GDM1 (cell line): ENCODE measurements at places on chromosomes 5 and 9.

DNA sequence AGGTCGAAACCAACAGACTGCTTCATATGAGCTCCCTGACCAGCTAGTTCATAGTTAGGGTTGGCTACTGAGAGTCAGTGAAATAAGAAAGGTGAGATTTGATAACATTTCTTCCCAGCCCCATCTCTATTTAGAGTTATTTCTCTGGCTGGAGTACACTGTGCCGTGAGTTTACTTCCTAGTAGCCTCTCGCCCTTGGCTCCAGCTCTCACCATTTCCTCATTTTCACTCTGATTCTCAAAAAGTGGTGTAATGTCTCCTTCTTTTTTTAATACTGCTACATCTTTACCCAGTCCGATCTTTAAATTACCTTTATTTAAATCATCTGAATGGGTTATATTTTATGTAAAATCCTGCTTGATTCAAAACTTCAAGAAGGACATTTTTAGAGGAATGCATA, 100.4 kb upstream of the FAM174A start:
- no peak for DNase-seq

DNA sequence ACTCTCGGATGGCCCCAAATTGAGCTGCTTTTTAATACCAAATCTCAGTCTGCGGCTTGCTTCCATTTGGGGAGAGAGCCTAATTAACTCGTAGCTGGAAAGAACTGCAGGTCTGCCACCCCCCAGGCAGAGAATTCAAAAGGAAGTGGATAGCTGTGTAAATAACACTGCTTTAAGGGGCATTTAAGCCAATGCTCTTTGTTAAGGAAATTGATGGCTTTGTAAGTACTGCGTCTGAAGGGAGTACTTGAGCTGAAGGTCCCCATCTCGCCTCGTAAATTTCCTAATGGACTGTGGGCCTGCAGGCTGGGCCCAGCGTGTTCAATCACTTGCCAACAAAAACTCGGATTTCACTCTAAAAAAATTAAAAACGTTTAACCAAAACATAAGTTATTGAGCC, 132.7 kb downstream of the PAPPA start:
- DNase-seq: no peak

DNA sequence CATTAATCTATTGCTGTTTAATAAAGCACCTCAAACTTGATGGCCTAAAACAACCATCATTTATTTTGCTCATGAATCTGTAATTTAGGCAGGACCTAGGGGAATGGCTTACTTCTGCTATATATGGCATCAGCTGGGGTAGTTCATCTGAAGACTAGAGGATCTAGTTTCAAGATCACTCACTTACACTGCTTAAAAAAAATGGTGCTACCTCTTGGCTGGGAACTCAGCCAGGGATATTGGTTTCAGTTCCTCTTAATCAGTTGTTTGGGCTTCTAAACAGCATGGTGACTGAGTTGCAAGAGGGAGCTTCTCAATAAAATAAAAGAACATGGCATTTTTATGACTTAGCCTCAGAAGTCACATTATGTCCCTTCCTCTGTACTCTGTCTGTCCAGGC, 142.0 kb downstream of the FAM114A2 start:
- DNase-seq: no peak

DNA sequence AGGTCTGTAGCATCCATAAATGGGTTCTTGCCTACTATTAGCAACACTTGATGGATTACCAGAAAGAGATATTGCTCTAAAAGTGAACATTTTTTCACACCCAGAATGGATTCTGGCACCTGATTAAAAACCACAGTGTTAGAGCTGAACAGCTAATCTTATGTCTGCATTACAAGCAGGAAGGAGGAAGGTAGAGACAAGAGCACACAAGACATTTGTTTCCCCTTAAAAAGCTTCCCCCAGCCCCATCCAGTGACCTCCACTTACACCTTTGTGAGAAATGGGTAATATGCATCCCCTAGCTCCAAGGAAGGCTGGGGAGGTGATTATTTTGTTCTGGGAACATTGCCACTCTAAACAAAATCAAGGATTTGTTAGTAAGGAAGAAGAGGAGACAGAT, 12.0 kb upstream of the TRIM36 start:
- DNase-seq: no peak
